Esophagus muscularis mucosa (tissue), 4 donors: ENCODE measurements at places on chromosomes 7 and 10. TPM values are rescaled to one million over a fixed set of nuclear protein-coding genes. Genes with fewer than 3 reads are reported as not detected.
A peak's percentile ranks its signal among the peaks of the same experiment; 100 is the strongest.

DNA sequence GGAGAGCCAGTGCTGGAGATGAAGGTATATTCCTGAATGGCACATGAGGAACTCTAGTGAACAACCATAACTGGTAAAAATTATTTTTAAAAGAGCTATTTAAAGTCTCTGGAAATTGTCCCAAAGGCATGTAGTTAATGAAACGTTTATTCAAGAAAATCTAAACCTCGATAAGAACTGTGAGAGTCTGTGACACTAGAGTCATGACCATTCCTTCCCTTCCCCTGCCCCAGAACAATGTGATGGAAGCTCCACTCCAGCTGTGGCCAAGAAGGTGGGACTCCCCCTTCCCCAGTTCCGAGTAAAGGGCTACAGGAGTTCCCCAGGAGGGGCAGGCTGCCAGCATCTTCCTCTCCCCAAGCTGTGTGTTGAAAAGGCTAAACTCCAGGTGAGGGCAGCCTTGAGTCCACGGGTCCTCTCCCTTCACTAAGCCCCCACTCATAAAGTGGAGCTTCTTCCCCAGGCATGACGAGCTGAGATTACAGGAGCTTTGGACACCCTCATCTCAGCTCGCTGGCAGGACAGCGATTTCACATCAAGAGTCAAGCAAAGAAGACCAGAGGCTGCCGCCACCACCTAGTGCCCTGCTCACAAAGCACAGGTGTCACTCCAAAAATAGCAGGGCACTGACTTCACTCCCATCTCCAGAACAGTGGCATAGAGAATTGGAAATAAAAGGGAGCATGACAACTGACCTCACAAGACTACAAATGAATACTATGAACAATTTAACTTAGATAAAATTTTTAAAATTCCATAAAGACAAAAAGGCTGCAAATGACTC lies 68.5 kb downstream of the NHLRC2 start:
- no peaks in the 10 kb centered on the region for H3K27me3 ChIP-seq
- no peak overlapping the region for H3K27ac ChIP-seq
- no peak for DNase-seq
- no peaks in the 10 kb centered on the region for H3K36me3 ChIP-seq
- no peak overlapping the region for H3K4me3 ChIP-seq

GRCh38 chr10:67650558-67650957 lies 45.4 kb downstream of the CTNNA3 start:
- H3K4me1 ChIP-seq, result no peaks in the 10 kb centered on the region
- no peaks in the 10 kb centered on the region for H3K36me3 ChIP-seq
- H3K27me3 ChIP-seq, result no peaks in the 10 kb centered on the region
- H3K4me3 ChIP-seq, result no peak overlapping the region
- no peak for DNase-seq

GRCh38 chr10:22702348-22702747 lies 12.0 kb downstream of the PIP4K2A start:
- H3K27ac ChIP-seq, result peak overlapping the region; percentile 46
- H3K4me1 ChIP-seq, result peaks cover 9% of the 10 kb centered on the region
- H3K4me3 ChIP-seq, result no peak overlapping the region
- H3K27me3 ChIP-seq, result no peaks in the 10 kb centered on the region
- H3K36me3 ChIP-seq, result no peaks in the 10 kb centered on the region

- no peaks in the 10 kb centered on the region for H3K36me3 ChIP-seq
- H3K4me3 ChIP-seq, result no peak overlapping the region
- no peak for DNase-seq
- peaks cover 17% of the 10 kb centered on the region for H3K4me1 ChIP-seq
- H3K27me3 ChIP-seq, result no peaks in the 10 kb centered on the region
These were observed 57.4 kb downstream of the CAV1 start for GRCh38 chr7:116582164-116582732.

DNA sequence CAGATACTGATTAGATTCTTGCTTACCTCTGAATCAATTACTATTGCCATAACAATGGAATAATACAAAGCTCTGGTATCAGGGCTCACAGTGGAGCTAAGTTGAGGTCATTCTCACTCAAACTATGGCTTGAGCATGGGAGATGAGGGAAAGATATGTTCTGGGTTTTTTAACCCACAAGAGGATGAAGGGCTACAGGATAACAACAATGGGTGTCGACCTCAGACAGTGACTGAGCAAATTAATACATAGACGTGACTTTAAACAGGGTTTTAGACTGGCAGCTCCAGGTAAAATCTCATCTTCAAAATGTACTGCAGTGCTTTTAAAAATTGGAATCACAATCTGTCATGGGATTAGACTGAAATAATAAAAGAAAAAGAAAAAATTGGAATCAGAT lies 7.5 kb upstream of the HIBADH start:
- no peaks in the 10 kb centered on the region for H3K4me1 ChIP-seq
- H3K27ac ChIP-seq, result no peak overlapping the region
- no peaks in the 10 kb centered on the region for H3K27me3 ChIP-seq
- H3K4me3 ChIP-seq, result no peak overlapping the region
- no peak for DNase-seq
- no peaks in the 10 kb centered on the region for H3K36me3 ChIP-seq

The UNCX gene
- total RNA-seq, result not detected

DNA sequence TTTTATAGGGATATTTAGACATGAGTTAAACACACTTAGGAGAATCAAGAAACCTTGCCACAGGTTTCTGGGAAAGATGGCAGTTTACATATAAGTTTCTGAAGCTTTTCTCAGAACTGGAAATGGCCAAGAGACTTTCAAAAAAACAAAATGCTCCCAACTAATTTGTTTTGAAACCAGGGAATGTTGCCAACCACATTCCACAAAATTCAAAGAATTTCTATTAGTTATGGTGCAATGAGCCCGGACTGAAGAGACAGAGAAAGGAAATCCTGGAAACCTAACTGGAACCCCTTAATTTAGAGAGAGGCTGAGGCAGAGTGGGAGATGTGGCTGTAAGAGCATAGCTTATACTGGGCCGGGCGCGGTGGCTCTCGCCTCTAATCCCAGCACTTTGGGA lies 128.5 kb downstream of the PTEN start:
- no peak overlapping the region for H3K4me3 ChIP-seq
- H3K27ac ChIP-seq, result no peak overlapping the region
- no peaks in the 10 kb centered on the region for H3K27me3 ChIP-seq
- H3K4me1 ChIP-seq, result no peaks in the 10 kb centered on the region

The PON1 gene
- not detected for total RNA-seq

- no peak overlapping the region for H3K4me3 ChIP-seq
- DNase-seq, result peak; percentile 70
- H3K36me3 ChIP-seq, result no peaks in the 10 kb centered on the region
- peaks cover 42% of the 10 kb centered on the region for H3K4me1 ChIP-seq
- no peaks in the 10 kb centered on the region for H3K27me3 ChIP-seq
These were observed 302.7 kb downstream of the RPS24 start for GRCh38 chr10:78336402-78336791.

GRCh38 chr7:21041666-21042065 lies 255.0 kb upstream of the SP8 start:
- no peaks in the 10 kb centered on the region for H3K27me3 ChIP-seq
- no peaks in the 10 kb centered on the region for H3K36me3 ChIP-seq
- DNase-seq, result no peak
- no peak overlapping the region for H3K27ac ChIP-seq
- H3K4me3 ChIP-seq, result no peak overlapping the region
- H3K4me1 ChIP-seq, result no peaks in the 10 kb centered on the region

GRCh38 chr7:13829231-13829630 lies 160.2 kb downstream of the ETV1 start:
- DNase-seq, result no peak
- H3K4me1 ChIP-seq, result no peaks in the 10 kb centered on the region
- no peak overlapping the region for H3K27ac ChIP-seq
- H3K36me3 ChIP-seq, result no peaks in the 10 kb centered on the region

- no peak overlapping the region for H3K4me3 ChIP-seq
- H3K36me3 ChIP-seq, result no peaks in the 10 kb centered on the region
- no peaks in the 10 kb centered on the region for H3K27me3 ChIP-seq
- DNase-seq, result no peak
- no peaks in the 10 kb centered on the region for H3K4me1 ChIP-seq
These were observed 296.7 kb upstream of the GNAI1 start for GRCh38 chr7:79837915-79838314.

DNA sequence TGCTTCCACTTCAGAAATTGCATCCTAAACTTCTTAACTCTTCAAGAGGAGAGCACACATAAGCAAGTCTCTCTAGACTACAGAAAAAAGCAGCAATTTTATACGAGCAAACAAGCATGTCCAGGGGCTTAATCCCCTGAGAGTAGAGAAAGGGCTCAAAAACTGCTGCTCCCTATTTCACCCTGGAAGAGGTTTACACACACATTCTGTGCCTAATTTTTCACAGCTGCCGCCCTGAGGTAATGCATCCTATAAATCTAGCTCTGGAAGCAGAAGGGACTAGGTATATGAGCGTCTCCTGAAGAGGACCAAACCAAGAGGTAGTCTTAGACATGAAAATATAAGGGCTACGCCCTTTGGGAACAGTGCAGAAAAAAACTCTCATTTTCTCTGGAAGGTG lies 73.1 kb downstream of the CRPPA start:
- H3K4me3 ChIP-seq, result no peak overlapping the region
- no peaks in the 10 kb centered on the region for H3K36me3 ChIP-seq
- no peaks in the 10 kb centered on the region for H3K4me1 ChIP-seq
- no peak for DNase-seq
- no peak overlapping the region for H3K27ac ChIP-seq

GRCh38 chr7:91266067-91266688 lies 1.9 kb downstream of the FZD1 start:
- no peaks in the 10 kb centered on the region for H3K27me3 ChIP-seq
- DNase-seq, result no peak
- no peak overlapping the region for H3K27ac ChIP-seq
- H3K36me3 ChIP-seq, result no peaks in the 10 kb centered on the region
- peak overlapping the region; percentile 88 for H3K4me3 ChIP-seq
- H3K4me1 ChIP-seq, result peaks cover 37% of the 10 kb centered on the region
